ENCODE measurements at places on chromosomes 11 and 22.

GRCh38 chr11:11545285-11546275 is 76.2 kb downstream of the GALNT18 start:
- no peak for DNase-seq
- H3K4me3 ChIP-seq: no peak overlapping the region
- no peaks in the 10 kb centered on the region for H3K4me1 ChIP-seq
- no peaks in the 10 kb centered on the region for H3K36me3 ChIP-seq
- H3K27ac ChIP-seq: no peak overlapping the region

DNA sequence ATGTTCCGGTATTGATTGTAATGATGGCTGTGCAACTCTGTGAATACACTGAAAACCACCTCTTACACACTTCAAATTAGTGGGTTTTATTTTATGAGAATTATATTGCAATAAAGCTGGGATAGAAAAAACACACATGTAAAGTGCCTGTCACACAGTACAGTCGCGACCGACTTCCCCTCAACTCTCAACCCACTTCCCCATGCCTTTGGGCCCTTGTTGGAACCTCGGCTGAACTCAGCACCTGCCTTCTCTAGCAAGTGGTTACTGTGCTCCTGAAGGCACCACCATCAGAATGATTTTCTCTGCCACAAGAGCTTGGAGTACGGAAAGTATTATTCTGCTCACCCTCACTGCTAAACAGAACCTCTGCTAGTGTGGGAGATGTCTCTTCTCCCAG is 13.5 kb downstream of the KCNJ1 start:
- no peaks in the 10 kb centered on the region for H3K36me3 ChIP-seq
- DNase-seq: no peak
- no peak overlapping the region for H3K4me3 ChIP-seq
- H3K27me3 ChIP-seq: peaks cover 6% of the 10 kb centered on the region
- H3K27ac ChIP-seq: no peak overlapping the region

GRCh38 chr11:90355200-90355599 is 132.4 kb upstream of the CHORDC1 start:
- DNase-seq: no peak
- H3K27ac ChIP-seq: no peak overlapping the region
- H3K4me3 ChIP-seq: no peak overlapping the region

- H3K27ac ChIP-seq: no peak overlapping the region
- no peaks in the 10 kb centered on the region for H3K36me3 ChIP-seq
- H3K4me3 ChIP-seq: no peak overlapping the region
Observed at GRCh38 chr22:19888131-19888746, 33.6 kb upstream of the GNB1L start.

- H3K27ac ChIP-seq: no peak overlapping the region
- no peak for DNase-seq
- H3K27me3 ChIP-seq: no peaks in the 10 kb centered on the region
- H3K4me3 ChIP-seq: no peak overlapping the region
- H3K4me1 ChIP-seq: peaks cover 25% of the 10 kb centered on the region
- no peaks in the 10 kb centered on the region for H3K36me3 ChIP-seq
Observed at GRCh38 chr11:75477614-75477935, 44.6 kb upstream of the KLHL35 start.

DNA sequence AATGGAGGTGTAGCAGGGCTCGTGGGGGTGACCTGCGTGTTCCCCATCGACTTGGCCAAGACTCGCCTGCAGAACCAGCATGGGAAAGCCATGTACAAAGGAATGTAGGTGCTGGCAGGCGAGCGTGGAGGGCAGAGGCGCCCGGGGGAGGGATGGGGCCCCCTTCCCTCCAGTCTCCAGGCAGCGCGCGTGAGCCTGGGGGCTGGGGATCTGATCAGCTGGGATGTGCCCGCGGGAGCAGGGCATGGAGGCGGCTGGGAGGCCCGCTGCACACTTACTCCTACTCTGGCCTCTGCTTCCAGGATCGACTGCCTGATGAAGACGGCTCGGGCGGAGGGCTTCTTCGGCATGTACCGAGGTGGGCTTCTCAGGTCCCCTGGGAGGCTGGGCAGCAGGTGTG is 17.8 kb downstream of the SLC25A18 start:
- no peak overlapping the region for H3K27ac ChIP-seq
- peaks cover 9% of the 10 kb centered on the region for H3K4me1 ChIP-seq
- no peak for DNase-seq
- no peak overlapping the region for H3K4me3 ChIP-seq

DNA sequence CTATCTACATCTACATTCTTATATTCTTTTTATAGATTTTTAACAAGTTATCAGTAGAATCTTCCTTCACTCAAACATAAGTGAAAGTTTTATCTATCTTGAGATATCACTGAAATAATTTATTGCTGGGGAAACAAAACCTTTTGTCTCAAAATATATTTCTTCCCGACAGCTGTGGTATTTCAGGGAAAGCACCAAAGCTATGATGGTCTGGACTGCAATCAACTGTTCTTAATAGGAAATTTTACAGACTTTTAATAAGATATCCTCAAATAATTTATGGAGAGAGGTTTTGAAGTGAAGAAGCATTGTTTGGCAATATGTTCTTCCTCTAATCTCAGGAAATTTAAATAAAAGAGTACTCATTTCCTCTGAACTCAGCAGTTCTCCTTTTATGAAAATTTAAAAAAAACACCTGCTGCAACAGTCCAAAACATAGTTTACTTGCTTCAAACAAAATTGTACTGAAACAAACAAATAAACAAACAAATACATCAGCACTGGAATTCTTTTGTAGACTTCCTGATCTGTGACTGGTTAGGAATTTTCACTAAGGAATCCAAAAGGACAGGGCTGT is 33.9 kb upstream of the EIF3M start:
- peak overlapping the region; percentile 63 for H3K27ac ChIP-seq
- DNase-seq: no peak
- H3K4me1 ChIP-seq: peaks cover 28% of the 10 kb centered on the region
- H3K36me3 ChIP-seq: peaks cover 6% of the 10 kb centered on the region
- no peak overlapping the region for H3K4me3 ChIP-seq

All from mesothelial cell of epicardium (in vitro differentiated cells).